ENCODE measurements at places on chromosomes 4 and X.

DNA sequence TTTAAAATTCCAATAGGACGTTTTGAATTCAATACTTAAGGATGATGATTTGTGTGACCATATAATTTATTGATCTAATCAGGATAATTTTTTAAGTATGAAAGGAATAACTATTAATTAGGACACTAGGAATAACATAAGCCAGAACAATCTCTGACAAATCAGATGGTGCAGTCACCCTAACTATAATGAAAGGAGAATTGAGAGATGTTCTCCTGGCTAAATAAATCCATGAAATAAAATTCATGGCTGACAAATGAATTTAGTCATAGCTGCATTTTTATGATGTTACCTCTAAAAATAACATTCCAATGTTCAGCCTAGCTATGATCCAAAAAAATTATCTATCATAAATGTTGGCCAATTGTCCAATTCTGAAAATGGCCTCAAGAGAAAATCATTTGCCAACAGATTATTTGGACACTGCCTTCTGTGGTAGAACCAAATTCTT, 190.6 kb upstream of the NEIL3 start:
- no peak for DNase-seq

DNA sequence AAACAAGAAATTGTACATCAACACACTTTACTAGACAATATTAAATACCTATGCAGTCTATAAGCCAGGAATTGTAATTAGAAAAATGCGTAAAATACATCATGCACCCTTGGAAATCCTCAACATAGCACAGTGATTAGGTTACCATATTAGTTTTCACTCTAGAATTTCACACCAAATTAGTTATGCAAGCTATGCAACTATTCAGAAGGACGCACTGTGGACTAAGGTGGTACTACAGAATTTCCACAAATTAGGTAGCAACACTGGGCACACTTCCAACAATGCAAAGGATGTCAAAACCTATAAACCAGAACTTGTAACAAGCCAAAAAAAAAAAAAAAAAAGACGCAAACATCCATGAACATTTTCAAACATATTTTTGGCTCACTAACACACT, 71.1 kb upstream of the ZCCHC13 start:
- DNase-seq, result no peak

DNA sequence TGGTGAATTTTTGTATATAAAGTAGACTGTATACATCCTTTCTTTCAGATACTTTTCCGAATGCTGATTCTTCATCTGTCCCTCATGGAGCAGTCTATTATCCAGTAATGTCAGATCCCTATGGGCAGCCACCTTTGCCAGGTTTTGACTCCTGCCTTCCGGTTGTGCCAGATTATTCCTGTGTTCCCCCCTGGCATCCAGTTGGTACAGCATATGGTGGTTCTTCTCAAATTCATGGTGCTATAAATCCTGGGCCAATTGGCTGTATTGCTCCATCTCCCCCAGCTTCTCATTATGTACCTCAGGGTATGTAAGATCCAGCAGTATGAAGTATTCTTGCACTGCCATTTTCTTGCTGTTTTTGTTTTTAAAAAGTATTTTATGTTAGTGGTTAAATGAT, 78.7 kb downstream of the ALG13 start:
- no peak for DNase-seq

- DNase-seq, result no peak
These were observed 875.8 kb upstream of the SLIT2 start for GRCh38 chr4:19375931-19376330.

DNA sequence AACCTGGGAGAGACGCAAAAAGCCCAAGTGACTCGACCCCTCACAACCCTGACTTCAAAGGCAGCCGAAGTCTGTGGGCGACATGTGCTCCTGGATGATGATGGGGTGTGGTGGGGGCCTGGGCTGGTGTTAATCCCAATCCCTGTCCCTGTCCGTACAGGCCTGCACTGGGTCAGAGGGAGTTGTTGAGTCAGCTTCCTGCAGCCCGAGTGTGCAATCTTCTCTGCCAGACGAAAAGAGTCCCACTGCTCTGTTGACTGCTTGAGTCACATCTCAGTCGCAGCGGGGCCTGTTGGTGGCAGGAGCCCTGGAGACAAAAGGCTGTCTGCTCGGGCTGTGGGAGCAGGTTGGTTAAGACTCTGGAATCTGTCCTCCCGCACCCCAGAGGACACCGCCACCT, 10.3 kb downstream of the FAM3A start:
- DNase-seq, result no peak

DNA sequence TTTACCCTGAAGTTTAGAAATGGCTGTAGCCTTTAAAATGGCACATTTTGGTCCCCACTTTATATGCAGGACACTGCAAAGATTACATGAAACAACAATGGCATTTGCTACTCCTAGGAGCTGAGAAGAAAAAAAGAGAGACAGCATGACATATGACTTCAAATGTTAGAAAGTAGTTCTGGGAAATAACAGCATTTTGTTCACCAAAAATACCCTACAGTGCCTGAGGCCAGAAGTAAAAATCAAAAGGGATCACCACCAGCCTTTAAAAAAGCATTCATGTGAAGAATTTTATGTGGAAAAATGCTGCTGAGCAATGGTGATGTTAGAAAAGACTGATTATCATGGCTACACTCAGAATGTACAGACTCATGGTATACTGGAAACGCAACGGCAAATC, 110.0 kb downstream of the DTHD1 start:
- no peak for DNase-seq

DNA sequence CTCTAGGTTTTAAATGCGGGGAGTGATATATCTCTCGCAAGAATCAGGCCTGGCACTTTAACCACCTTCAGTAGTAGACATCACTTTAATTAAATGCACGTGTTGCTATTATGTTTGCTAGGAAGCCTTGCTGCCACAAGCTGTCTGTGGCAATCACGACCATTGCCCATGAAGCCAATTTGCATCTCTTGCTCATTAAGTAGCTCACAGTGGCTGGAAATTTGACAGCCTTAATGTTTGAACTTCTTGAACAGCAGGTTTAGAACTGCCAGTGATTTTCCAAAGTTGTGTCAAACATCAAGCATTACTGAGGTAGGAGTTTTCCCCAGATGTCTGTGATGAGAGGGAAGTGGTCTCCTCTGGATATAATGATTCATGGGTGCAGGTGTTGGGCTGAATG, 642.3 kb upstream of the CPEB2 start:
- no peak for DNase-seq

DNA sequence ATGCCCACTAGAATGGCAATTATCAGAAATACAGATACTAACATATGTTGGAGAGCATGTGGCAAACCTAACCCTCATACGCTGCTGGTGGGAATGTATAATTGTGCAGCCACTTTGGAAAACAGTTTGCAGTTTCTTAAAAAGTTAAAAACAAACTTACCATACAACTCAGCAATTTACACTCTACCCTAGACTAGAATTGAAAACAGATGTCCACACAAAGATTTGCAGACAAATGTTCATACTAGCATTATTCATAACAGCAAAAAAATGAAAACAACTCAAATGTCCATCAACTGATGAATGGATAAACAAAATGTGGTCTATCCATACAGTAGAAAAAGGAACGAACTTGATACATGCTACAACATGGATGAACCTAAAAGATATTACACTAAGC, 64.4 kb downstream of the SLC9A7 start:
- no peak for DNase-seq

GRCh38 chrX:138057883-138058282, 492.0 kb downstream of the ZIC3 start:
- no peak for DNase-seq

GRCh38 chr4:89298788-89299152, 8.8 kb downstream of the GPRIN3 start:
- no peak for DNase-seq

DNA sequence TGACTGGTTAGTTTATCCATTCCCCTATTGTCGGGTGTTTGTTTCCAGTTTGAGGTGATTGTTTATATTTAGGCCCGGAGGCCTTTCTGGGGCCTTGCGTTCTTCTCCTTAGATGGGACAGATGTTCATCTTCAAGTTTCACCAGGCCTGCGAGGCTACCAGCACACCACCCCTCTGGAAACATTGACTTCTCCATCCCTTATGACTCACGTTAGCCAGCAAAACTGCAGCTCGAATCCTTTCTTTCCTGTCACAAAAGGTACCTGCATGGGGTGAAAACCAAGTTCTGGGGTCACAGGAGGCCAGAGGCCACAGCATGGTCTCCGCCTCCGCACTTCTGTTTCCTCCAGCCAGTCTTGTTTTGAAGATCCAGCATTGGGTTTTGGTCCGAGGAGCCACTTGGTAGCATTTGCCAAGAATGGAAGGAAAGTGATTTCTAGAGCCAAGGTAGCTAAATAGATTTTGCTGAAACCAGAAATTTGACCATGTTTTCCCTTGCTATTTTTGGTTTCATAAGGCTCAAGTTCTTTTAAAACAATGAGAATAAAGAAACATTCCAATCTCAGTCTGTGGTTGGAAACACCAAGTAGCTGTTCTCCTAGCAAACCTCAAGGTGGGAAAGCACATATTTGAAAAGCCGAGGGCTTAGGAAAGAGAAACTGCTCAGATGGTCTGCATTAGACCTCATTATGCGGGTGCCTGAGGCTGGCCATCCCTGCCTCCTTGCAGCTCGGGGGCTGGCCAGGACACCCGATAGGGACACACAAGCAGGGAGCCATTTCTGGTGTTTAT, 5.6 kb downstream of the NYX start:
- DNase-seq, result no peak

DNA sequence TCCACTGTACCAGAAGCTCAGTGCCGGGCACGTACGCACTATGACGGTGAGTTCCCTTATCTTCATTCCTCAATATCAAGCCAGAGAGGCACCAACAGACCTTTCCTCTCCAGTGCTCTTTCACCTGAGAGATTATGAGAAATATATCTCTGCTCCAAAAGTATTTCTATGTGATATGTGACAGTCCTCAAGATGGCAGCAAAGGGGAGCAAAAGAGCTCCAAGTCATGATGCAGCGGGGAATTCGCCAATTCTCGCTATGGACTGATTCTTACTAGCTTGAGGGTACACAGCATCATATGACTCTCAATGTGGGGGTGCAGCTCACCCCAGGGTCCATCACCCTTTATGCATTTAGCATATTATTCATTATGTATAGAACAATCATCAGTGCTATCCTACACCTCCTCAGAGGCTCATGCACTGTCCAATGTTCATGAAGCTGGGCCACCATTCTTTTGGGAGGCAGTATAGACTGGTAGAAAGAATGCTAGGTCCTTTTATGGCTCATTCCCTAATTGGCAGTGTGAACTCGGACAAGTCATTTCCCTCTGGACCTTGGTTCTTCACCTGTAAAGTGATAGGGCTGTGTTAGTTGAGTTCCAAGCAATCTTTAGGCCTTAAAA, 12.8 kb upstream of the IQSEC2 start:
- DNase-seq, result no peak
